ENCODE measurements at places on chromosomes 16 and 17.

DNA sequence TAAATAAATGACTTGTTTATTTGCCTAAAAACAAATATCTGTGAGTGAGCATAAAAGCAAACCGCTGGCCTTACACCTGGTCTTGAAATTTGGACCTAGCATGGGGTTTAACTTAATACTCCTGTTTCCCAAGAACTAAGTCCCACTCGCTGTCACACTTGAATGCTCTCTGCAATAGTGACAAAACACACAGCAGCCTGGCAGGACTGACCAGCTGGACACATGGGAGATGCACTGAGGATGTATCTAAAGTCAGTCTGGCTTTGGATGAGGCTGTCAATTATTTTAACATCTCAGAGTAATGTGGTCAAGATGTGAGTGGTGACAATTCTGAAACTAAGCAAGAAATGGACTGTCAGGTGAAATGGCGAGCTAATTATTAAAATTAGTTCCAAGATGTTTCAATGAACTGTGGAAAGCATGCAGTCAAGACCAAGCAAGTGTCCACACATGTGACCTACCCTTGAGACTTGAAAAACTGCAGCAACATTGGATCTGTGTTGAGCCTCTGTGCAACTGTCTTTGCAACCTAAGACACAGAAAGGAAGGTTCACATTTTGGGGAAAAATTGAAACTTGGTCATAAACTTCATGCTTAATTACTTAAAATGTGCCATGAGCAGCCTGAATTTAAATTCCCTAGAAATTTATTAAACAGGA is 16.6 kb downstream of the LITAFD start:
- H3K4me1 ChIP-seq: no peaks in the 10 kb centered on the region
- no peak overlapping the region for H3K27ac ChIP-seq
- DNase-seq: no peak
- H3K36me3 ChIP-seq: peaks cover 78% of the 10 kb centered on the region
- no peak overlapping the region for H3K4me3 ChIP-seq
- H3K27me3 ChIP-seq: no peaks in the 10 kb centered on the region

GRCh38 chr16:66287926-66288325 is 78.6 kb upstream of the CDH5 start:
- no peak overlapping the region for H3K27ac ChIP-seq
- no peaks in the 10 kb centered on the region for H3K4me1 ChIP-seq
- H3K27me3 ChIP-seq: peaks cover 6% of the 10 kb centered on the region

GRCh38 chr16:10951026-10951425 is 6.7 kb downstream of the CLEC16A start:
- no peak overlapping the region for H3K27ac ChIP-seq
- peaks cover 1% of the 10 kb centered on the region for H3K36me3 ChIP-seq
- peaks cover 59% of the 10 kb centered on the region for H3K4me1 ChIP-seq
- no peak overlapping the region for H3K4me3 ChIP-seq
- H3K27me3 ChIP-seq: no peaks in the 10 kb centered on the region

GRCh38 chr17:16287563-16288027 is 65.7 kb downstream of the CENPV start:
- DNase-seq: peak; percentile 44
- no peaks in the 10 kb centered on the region for H3K27me3 ChIP-seq
- peak overlapping the region; percentile 38 for H3K4me3 ChIP-seq
- peak overlapping the region; percentile 97 for H3K27ac ChIP-seq
- peaks cover 36% of the 10 kb centered on the region for H3K4me1 ChIP-seq
- H3K36me3 ChIP-seq: peaks cover 8% of the 10 kb centered on the region

DNA sequence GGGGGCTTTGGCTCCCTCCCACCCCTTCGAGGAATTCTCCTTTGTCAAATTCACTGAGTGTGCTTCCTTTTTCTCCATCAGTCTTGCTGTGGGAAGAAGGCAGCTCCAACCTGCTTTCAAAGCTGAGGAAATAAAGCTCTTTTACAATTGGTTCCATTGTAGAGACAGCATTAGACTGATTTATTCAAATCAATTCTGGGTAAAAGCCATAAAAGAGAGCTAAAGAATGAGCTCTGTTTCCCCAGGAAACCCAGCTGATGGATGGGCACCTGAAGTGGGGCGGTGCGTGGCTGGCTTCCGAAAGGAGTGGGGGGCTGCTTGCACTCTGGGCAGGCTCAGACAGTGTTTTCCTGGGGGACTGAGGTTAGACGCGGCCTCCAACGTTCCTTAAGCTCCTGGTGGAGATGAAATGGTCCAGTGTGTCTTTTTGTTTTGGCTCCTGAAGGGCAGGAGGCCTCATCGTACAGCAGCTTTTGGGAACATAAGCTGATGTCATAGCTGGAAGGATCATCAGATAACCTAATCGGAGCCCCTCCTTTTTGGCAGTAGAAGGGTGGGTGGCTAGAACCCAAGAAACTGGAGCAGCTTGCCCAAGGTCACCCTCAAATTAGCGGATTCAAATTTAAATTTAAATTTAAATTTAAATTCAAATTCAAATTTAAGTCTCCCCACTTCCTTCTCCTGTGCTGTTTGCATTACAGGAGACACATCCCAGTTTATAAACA is 128.5 kb upstream of the EEF2KMT start:
- DNase-seq: no peak
- no peaks in the 10 kb centered on the region for H3K4me1 ChIP-seq
- H3K27me3 ChIP-seq: peaks cover 4% of the 10 kb centered on the region
- no peaks in the 10 kb centered on the region for H3K36me3 ChIP-seq
- H3K27ac ChIP-seq: no peak overlapping the region

All from activated CD8-positive, alpha-beta memory T cell treated with anti-CD3 and anti-CD28 coated beads, Interleukin-2, amount 10 ng/mL, durations not matched to agents 7 days and 5 days (primary cell).